ENCODE measurements at places on chromosomes 1 and 21.

- DNase-seq = no peak
- no peaks in the 10 kb centered on the region for H3K27me3 ChIP-seq
- no peak overlapping the region for H3K27ac ChIP-seq
- no peaks in the 10 kb centered on the region for H3K4me1 ChIP-seq
These were observed 7.9 kb downstream of the RPL11 start for GRCh38 chr1:23699280-23700179.

DNA sequence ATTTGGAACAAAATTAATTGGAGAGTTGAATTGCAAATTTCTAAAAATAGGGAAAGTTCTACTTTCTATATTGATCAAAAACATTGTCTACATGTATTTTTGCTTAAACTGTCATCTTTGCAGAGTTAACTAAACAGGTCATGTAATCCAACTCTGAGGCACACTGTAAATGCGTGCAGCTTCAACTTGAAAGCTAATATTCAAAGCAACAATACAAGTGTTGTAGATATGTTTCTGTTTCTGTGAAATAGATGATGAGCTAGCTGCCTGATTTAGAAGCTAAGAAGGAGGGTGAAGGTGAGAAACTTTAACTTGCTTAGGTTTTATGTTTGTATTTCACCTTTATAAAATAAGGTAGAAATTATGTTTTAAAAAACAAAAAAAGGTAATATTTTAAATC lies 77.2 kb downstream of the IVNS1ABP start:
- no peaks in the 10 kb centered on the region for H3K36me3 ChIP-seq
- DNase-seq = no peak
- no peak overlapping the region for H3K27ac ChIP-seq

DNA sequence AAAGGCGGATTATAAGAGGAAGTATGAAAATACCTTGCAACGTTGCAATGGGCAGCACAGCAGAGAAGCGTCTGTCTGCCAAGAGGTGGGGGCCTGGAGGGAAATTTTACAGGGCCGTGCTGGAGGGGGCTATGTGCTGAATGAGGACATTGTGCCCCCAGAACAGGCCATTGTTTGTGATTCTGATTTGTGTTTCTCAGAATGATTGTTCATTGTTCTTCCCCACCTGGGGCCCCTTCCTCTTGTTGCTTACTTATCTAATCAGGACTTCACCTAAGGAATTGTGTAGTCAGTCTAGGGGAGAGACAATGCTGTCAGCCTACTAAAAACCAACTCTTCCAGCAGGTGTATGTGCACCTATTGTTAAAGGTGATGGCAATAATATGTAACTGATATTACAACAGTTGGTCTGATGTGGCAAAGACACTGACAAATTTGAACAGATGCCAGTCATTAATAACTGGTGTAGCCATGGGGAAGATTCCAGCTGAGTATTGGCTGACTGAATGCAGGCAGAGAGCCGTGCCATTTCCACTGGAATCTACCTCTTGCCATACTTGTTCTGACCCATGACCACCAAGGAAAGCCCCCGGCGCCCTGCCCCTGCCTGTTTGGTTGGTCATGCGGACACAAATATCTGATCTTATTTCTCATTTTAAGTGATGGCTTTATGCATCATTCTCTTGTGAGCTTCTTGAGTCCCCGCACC lies 45.2 kb upstream of the PSEN2 start:
- no peaks in the 10 kb centered on the region for H3K36me3 ChIP-seq
- H3K4me1 ChIP-seq = peaks cover 14% of the 10 kb centered on the region
- H3K27ac ChIP-seq = no peak overlapping the region
- H3K27me3 ChIP-seq = no peaks in the 10 kb centered on the region
- H3K4me3 ChIP-seq = no peak overlapping the region
- no peak for DNase-seq

GRCh38 chr1:183812686-183813569 lies 8.0 kb downstream of the RGL1 start:
- H3K4me1 ChIP-seq = peaks cover 20% of the 10 kb centered on the region
- no peak overlapping the region for H3K4me3 ChIP-seq
- no peak for DNase-seq
- no peaks in the 10 kb centered on the region for H3K36me3 ChIP-seq

GRCh38 chr1:230855886-230856285 lies 12.4 kb downstream of the C1orf198 start:
- no peaks in the 10 kb centered on the region for H3K27me3 ChIP-seq
- no peak for DNase-seq
- peak overlapping the region; percentile 90 for H3K27ac ChIP-seq
- no peak overlapping the region for H3K4me3 ChIP-seq

Measured in spinal cord (tissue), 10 donors.